SIG-M5 (cell line): ENCODE measurements at places on chromosomes 12 and 14.

DNA sequence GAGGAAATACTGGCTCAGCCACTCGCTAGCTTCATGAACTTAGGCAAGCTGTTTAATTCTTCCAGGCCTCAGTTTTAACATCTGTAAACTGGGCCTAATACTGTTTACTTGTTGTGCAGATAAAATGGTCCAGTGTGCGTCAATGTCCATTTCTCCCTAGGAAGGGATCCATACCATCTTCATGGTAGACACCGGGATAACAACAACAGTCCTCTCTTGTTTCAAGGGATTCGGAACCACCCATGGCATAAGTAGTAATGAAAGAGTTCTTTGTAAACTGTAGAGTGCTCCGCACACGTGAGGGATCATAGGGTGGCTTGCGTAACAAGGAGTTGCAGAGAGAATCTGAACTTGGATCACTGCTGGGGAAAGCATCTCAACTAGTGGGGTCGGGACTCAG is 17.3 kb upstream of the CHGA start:
- no peak for DNase-seq

GRCh38 chr12:76633415-76633814 is 73.8 kb upstream of the OSBPL8 start:
- DNase-seq, result no peak

DNA sequence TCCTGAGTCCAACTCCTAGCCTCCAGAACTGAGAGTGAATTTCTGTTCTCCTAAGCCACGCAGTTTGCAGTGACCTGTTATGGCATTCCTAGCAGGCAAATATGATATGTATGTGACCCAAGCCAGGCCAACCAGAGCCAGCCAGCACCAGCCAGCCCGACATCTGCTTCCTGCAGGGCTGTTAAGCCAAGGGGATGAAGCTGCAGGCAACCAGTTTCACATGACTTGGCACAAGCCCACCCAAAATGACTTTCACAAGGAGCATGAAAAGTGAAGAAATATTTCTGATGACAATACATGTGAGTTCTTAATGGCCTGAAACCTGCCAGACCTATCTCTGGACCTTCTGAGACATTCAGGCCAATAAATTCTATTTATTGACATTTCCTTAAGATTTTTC is 68.1 kb downstream of the ITPK1 start:
- DNase-seq, result no peak

DNA sequence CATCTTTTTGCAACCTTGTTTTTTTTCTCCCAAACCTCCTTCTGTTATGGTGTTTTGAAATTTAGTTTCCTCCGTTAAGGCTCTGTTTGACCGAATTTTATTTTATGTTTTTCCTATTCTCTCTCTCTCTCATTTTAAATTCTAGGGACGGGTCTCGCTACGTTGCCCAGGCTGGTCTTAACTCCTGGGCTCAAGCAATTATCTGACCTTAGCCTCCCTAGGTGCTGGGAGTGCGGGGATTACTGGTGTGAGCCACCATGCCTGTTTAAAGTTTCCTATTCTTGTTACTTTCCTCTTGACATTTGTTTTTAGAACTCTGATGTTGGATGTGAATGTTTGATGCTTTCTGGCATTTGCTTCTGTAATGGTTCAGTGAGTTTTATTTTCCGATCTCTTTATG is 1.0 kb downstream of the ZC3H14 start:
- DNase-seq, result no peak

DNA sequence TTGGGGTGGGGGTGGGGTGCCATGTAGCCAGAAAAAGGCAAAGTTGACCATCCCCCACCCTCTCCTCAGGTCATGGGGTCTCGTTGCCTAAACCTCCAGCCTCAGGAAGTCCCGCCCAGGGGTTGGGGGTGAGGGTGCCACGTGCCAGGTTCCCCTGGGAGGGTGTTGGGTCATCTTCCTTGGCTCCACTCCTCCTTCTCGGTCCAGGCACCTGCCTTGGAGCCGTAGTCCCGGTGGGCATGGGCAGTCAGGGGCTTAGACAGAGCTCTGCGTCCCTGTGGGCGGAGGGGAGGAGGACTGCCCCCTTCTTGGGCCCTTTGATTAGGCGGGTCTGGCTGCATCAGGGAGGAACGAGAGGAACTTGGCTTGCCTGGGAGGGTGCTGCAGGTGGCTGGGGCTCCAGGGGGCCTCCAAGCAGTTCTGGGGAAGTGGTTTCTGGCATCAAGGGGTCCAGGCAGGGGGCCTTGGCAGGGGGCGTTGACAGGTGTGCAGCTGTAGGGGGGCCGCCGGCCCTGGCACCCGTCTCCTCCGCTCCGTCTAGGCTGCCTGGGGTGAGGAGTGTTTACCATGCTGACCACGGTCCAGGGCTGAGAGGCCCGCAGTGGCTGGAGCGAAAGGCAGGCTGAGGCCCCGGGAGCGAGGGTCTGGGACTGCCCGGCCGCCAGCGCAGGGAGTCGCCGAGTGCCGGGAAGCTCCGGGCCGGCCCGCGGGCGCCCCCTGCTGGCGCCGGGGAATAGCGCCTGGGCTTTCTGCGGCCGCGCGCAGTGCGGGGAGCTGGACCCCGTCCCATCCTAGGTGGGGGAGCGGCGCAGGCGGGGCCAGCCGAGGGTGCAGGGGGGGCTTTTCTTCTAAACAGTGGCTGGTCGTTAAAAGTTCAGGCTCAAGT is 7.9 kb downstream of the SETD1B start:
- DNase-seq, result no peak

- DNase-seq, result no peak
Observed at GRCh38 chr14:30132196-30132595, 204.5 kb upstream of the PRKD1 start.

DNA sequence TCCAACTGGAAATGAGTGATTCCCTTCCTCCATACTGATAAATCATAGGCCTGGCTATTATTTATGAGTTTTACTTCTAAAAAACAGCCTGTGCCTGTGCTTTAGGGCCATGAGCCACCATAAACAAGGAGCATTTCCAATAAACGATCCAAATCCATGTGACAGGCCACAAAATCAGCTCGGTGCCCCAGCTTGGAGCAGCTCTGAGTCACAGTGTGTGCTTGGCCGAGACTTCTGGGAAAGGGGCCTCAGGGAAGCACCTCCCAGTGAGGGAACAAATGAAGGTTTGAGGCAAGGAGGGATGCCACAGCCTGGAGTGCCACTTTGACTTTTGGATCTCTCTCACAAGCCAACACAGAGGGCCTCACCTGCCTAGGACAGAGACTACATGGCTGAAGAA is 190.4 kb downstream of the NTF3 start:
- DNase-seq, result no peak

DNA sequence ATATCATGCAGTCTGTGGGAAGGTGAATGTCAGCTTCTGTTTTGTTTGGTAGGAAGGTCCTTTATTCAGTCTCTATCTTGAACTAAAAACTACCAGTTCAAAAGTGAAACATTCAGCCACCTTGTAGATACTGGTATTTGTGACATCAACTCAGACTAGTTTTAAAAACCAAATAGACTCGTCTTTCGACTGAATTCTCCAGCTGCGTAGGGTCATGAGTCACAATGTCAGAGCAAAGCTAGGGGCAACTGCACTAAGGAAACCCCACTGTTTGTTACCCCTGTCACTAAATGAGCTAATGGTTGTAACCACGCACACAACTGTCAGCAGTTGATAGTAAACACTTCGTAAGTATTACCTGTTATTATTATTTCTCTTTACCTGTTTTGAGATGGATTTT is 144.6 kb downstream of the PRIMA1 start:
- no peak for DNase-seq
